ENCODE measurements at places on chromosomes 2 and 18.

GRCh38 chr2:59752071-59752470, 801.4 kb downstream of the BCL11A start:
- DNase-seq: no peak

- DNase-seq: no peak
These were observed 1.9 kb upstream of the NMUR1 start for GRCh38 chr2:231531883-231532755.

GRCh38 chr2:182628916-182629315, 87.1 kb upstream of the DNAJC10 start:
- no peak for DNase-seq

- DNase-seq: no peak
These were observed 11.4 kb upstream of the NEU4 start for GRCh38 chr2:241797441-241798080.

DNA sequence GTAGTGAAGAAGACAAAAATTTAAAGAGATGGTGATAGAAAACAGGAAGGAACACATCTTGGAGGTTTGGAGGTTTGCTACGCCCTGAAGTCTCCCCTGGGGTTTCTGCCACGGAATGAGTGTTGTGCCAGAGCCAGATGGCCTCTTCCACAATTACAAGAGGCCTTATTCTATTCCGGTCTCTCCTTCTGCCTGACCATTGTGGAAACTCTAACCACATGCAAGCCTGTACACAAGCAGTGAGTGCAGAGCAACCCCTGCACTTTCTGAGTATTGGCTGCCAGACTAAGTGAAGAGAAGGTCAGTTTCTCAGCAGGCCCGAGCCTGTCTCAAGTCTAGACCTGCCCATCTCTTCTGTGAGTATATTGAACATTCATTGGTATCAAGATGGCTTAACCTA, 22.7 kb upstream of the MYO1B start:
- no peak for DNase-seq

- no peak for DNase-seq
These were observed 276.3 kb upstream of the SALL3 start for GRCh38 chr18:78703291-78703690.

GRCh38 chr2:70498054-70498453, 55.6 kb downstream of the TGFA start:
- no peak for DNase-seq

GRCh38 chr18:74959216-74959615, 249.7 kb downstream of the PTGR3 start:
- DNase-seq: no peak

DNA sequence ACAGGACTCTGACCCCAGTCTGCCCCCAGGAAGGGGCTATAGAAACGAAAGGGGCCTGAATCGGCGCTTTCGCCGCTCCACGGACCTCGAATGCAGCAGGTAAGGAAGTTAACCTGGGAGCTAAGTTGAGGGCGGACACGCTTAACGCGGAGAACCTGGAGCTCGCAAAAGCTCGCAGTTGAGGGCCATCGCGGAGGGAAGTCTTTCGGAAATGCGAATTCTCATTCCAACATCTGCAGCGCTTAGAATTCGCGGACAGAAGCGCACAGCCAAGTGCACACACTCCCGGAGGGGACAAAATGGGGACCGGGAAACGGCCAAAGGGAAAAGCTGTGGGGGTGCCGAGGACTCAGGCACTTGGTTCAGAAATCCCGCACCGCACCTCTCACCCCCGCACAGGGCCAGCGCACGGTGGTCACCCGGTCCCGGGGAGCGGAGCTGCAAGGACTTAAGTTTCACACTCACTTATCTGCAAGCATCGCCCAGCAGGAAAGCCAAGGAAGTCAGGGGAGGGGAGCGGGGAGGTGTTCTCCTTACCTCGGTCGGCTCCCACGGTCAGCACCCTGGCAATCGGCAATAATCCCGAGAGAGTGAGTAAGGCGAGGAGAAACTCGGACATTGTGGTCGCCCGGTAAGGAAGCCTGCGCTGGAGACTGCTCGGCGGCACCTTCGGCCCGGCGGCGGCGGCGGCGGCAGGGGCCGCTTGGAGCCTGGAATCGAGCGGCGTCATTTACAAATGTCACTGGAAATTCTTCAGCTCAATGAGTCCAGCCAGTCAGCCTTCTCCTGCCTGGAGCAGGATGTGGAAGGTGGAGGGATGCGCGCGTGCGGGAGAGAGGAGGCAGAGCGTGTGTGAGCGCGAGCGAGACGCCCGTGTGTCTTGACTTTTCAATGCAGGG, 456 bp downstream of the LRP1B start:
- peak; percentile 5 for DNase-seq

- DNase-seq: no peak
These were observed 680 bp downstream of the ASNSD1 start for GRCh38 chr2:189661957-189662321.

DNA sequence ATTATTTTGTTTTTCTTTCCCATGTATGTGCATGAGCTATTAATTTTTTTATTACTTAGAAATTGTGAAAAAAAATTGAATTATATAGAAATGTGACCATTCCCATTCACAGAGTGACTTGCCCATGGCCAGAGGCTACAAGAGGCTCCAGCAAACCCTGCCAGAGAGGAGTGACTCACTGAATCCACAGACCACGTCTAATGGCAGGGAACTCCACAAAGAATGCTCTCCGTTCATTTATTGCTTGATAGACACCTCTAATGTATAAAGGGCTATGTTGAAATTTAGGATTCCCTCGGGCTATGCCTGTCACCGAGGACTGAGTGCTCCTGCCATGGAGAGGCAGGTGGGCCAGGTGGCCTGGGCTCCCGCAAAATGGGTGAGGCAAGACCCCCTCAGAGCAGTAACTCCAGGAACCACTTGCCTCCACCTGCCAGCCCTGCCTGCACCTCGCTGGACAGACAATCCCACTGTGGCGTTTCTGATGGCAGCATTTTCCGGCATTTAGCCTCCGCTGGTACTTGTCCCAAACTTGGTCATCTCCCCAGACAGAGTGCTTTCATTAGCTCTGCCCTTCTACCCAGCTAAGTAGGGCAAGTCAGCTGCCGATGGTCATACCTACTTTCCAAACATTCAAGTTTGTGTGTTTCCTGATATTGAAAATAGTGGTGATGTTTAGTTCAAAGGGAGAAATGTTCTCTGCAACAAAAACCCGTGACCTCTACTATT, 200.3 kb downstream of the PRKCE start:
- DNase-seq: no peak

- no peak for DNase-seq
These were observed 26.8 kb downstream of the ACMSD start for GRCh38 chr2:134865067-134865787.

- DNase-seq: no peak
These were observed 16.6 kb downstream of the MALT1 start for GRCh38 chr18:58687871-58688308.

DNA sequence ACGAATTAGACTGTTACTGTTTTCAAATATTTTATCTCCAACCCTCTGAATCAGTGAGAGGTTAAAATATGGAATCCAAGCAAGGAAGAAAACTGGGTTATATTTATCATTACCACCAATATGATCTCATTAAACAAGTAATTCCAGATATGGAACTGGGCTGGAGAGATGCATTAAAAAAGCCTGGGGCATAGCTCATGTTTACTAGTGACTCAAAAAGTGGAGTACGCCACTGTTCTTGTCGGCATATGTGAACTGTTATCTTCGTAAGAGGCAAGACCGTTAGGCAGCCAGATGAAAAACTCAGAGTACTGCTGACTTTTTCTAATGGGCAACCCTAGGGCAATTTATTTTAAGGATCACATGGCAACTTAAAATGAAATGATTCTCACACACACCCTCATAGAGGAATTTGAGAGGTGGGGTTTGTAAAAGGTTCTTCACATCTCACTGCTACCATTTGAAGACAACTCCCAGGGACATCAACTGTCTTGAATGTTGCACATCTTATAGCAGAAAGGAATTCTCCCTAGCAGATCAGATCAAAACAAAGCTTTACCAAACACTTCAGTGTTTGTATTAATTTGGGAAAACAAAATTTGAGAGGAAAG, 105.2 kb upstream of the TFCP2L1 start:
- no peak for DNase-seq

DNA sequence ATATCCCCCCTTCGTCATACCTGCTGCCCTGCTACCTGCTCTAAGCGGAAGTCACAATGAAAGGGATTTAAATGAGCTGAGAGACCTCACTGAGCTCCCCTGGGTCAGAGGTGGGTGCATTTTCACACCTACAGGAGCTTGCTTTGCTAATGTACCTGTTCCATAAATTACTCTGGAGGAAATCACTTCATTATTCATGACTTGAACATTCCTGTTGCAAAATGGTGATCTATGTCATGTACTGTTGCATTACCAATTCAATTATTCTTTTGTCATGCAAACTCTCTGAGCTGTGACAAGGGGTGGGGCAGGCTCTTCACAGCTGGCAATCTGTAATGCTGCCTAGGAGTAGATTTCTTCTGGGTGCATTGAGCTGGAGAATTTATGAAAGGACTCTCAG, 761.3 kb downstream of the TSN start:
- DNase-seq: no peak

GRCh38 chr18:35502052-35502451, 4.3 kb upstream of the INO80C start:
- DNase-seq: no peak

DNA sequence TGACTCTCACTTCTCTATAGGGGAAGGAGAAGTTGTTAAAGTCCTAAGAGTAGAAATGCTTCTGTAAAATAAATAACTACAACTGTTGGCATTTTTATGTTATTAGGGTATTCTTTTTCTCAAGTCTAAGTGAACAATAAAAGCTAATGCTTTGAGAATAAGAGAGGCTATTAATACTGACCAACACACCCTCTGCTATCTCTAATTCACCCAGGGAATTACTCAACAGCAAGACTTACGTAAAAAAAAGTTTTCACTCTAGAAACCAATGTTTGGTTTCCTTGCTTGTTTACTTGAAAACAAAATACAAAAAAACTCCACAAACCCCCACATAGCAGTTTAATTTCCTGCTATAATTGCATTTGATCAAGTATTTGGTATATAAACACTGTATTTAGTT, 25.2 kb downstream of the CHN1 start:
- DNase-seq: no peak

- DNase-seq: no peak
These were observed 160.8 kb downstream of the LPIN1 start for GRCh38 chr2:11907190-11907589.

DNA sequence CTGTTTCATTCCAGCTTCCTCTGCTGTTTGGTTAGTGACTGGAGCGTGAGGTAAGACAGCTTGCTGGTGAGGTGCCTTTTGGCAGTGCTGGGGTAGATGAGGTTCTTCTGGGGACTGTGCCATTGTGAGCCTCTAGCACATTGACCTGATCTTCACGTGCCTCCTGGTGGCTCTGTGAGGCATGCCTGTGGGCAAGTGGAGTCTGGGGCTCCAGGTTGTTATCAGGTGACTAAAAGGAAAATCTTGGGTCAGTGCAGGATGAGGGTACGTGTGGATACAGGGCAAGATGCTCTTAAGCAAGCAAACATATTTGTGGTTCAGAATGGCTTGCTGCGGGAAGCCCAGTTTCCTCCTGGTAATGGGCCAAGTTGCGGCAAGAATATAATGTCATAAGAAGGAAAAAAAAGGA, 75.4 kb downstream of the FHOD3 start:
- DNase-seq: no peak

DNA sequence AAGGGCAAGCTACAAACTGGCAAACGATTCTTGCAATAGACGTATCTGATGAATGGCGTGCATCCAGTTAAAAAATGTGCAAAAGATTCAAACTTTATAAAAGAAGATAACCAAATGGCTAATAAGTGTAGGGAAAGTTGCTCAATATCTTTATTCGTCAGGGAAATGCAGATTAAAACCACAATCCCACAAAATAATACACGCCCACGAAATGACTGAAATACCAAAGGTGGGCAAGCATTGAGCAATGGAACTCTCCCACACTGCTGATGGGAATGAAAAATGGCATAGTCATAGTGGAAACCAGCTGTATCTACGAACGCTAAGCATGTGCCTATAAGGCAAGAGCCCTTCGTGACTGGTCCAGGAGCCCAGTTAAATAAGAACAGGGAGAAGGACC, 168.6 kb upstream of the SIX2 start:
- no peak for DNase-seq

- no peak for DNase-seq
These were observed 8.8 kb upstream of the CRACDL start for GRCh38 chr2:98944775-98945174.

- DNase-seq: no peak
These were observed 355.5 kb downstream of the EPHA4 start for GRCh38 chr2:221216636-221217035.

DNA sequence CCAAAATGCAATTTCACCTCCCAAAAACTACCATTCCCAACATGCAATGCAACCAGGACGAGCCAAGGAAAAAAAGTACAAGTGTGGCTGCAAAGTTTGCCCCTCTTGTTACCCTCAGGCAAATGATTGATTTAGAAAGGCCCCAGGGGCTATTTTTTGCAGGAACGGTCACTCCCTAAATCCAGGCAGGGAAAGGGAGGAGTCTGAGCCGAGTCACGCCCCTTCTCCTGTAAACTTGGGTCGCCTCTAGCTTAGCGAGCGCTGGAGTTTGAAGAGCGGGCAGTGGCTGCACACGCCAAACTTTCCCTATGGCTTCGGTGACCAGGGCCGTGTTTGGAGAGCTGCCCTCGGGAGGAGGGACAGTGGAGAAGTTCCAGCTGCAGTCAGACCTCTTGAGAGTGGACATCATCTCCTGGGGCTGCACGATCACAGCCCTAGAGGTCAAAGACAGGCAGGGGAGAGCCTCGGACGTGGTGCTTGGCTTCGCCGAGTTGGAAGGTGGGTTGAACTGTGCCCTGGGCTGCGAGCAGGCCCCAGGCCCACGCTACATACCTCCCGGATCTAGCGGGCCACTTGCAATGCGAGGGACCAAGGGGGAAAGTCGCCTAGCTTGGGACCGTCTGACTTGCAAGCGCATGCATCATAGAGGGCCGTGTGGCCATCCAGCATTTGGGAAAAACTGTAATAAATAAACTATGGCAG, at the start of gene GALM:
Gene GALM, plus strand, starts transcription at position 261 of the 702 bp plus-strand sequence. Its CDS starts 48 bp downstream, at position 309.
- DNase-seq: no peak

DNA sequence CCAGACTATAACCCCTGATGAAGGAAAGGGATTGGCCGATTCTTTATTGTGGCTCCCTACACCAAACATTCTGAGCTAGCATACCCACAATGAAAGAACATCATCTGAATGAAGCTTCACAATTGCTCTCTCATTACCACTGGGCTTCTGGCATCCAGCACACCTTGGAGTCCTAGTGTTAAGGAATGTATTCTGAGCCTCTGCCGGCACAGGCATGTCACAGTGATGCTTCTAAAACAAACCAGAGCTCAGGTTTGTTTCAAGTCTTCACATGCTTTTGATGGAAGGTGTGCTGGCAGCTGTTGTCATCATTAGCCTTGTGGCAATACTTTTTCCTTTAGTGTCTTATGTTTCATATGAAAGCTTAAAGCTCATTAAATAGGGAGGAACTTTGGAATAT, 76.3 kb upstream of the RBBP8 start:
- DNase-seq: no peak

- DNase-seq: no peak
These were observed 183.2 kb upstream of the SPRED2 start for GRCh38 chr2:65615602-65616001.

- no peak for DNase-seq
These were observed 65.9 kb downstream of the LONRF2 start for GRCh38 chr2:100256416-100256815.
